ENCODE measurements at places on chromosomes 2 and 18. TPM values are rescaled to one million over a fixed set of nuclear protein-coding genes. Genes with fewer than 3 reads are reported as not detected.

DNA sequence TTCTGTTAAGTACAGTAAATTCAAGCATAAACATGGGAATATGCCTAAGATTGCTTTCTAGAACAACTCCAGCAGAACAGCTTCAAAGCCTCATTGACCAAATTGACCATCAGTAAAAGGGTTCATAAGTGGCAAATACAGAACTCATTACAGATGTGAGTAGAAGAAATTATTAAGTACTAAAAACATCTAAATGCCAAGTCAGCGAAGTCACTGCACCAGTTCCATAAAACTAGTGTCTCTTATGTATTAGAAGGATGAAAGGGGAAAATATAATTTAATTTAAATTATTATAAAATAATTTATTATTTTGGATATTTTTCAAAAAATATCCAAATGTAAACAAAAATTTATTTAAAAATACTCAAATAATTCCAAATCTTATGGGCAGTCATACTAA, 553.2 kb downstream of the ERBB4 start:
- no peaks in the 10 kb centered on the region for H3K36me3 ChIP-seq
- no peak overlapping the region for H3K4me3 ChIP-seq
- DNase-seq = no peak

DNA sequence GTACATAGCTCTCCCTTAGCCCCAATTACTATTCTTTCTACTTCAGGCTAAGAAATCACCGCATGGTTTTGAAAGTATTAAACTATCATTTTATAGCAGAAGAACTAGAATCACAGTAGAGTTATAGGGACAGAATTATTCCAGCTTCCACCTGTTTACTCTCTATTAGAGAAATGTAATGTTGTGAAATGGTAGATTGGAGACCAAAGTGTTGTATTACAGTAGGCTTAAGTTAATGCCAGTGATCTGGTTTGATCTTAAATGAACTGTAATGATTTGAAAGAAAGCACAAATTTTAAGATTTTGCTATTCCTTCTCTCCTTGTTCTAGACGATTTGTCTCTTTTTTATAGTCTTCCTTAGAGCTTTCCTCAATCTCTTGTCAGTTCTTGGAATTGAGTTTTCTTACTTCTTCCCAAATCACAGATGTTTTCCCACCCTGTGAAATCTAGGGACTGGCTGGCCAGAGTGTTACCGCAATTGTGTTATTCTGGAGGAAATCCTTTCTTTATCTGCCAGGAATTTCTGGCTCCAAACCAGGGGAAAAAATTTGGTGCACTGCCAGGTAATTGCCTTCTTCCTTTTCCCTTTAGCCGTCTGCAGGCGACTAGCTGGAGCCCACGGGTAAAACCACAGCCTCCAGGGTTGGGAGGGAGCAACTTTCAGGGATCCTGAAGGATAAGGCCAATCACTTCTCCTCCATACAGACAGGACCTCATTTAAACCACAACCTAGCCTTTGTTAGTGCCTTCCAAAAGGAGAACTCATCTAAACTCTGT, 51.7 kb downstream of the NOP58 start:
- peak; percentile 40 for DNase-seq
- H3K27me3 ChIP-seq = no peaks in the 10 kb centered on the region
- H3K4me3 ChIP-seq = no peak overlapping the region
- peaks cover 13% of the 10 kb centered on the region for H3K4me1 ChIP-seq
- H3K27ac ChIP-seq = peak overlapping the region; percentile 20

The TEKT4 gene
- total RNA-seq = 2.1 TPM

DNA sequence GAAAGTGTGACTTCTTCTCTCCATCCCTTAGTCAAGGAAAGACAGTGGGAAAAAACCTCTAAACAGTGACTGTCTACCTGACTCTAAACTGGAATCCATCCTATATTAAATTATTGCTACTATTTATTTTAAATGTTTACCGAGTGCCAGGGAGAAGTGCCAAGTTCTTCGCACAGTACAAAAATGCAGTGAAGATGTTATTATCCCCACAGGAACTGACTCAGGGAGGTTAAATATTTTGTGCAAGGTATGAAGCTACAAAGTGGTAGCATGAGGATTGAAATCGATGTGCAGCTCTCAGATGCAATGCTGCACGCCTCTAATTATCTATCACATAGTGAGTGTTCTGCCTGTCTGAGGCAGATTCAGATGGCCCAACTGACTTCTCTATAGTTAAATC, 91.1 kb downstream of the MEP1B start:
- DNase-seq = no peak
- no peak overlapping the region for H3K27ac ChIP-seq

DNA sequence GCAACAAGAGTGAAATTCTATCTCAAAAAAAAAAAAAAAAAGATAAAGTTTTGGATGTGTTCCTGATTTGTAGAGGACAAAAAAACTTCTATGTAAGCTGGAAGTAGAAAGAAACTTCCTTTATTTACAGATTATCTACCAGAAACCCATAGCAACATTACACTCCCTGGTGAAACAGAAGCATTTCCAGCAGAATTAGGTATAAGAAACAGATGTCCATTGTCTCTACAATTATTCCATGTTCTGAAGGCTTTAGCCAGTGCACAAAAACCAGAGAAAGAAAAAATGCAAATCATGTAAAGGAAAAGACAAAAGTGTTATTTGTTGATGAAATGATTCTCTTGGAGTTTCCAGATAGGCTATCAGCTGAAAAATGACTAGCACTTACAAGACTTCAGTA, 4.9 kb downstream of the TUBB6 start:
- no peak for DNase-seq
- H3K4me3 ChIP-seq = no peak overlapping the region
- H3K4me1 ChIP-seq = peaks cover 34% of the 10 kb centered on the region
- no peak overlapping the region for H3K27ac ChIP-seq
- H3K27me3 ChIP-seq = peaks cover 8% of the 10 kb centered on the region
- peaks cover 29% of the 10 kb centered on the region for H3K36me3 ChIP-seq

DNA sequence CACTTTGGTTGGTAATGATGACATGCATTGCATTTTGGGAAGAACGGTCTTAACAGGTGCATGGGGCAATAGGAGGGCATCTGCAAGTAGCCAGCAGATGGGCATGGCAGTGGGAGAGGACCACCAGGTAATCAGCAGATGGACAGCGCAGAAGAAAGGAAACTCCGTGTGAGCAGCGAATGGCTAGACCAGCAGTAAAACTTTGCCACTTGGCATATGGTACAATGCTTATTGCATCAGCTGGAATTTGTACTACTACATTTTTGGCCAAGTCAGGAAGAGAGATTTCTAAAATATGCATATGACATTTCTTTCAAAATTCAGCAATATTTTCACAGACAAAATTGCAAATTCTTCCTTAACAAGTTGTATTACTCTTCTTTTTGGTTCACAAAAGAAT, 768.5 kb downstream of the LRP1B start:
- no peak overlapping the region for H3K27ac ChIP-seq
- no peak for DNase-seq
- no peaks in the 10 kb centered on the region for H3K4me1 ChIP-seq
- no peak overlapping the region for H3K4me3 ChIP-seq
- no peaks in the 10 kb centered on the region for H3K27me3 ChIP-seq

The ATG16L1 gene
- total RNA-seq = 33.3 TPM

The EGR4 gene
- total RNA-seq = not detected

All from upper lobe of left lung (tissue), 6 donors.